ENCODE measurements at places on chromosomes 4 and X.
A peak's percentile ranks its signal among the peaks of the same experiment; 100 is the strongest.

GRCh38 chr4:108024878-108025165 lies 35.1 kb downstream of the HADH start:
- DNase-seq = no peak

GRCh38 chrX:107760304-107761077 lies 15.1 kb downstream of the TSC22D3 start:
- no peak for DNase-seq

- DNase-seq = peak; percentile 49
Observed at GRCh38 chr4:31366041-31366440, 645.9 kb downstream of the PCDH7 start.

- no peak for DNase-seq
Observed at GRCh38 chrX:38879631-38880220, 78.5 kb downstream of the MID1IP1 start.

DNA sequence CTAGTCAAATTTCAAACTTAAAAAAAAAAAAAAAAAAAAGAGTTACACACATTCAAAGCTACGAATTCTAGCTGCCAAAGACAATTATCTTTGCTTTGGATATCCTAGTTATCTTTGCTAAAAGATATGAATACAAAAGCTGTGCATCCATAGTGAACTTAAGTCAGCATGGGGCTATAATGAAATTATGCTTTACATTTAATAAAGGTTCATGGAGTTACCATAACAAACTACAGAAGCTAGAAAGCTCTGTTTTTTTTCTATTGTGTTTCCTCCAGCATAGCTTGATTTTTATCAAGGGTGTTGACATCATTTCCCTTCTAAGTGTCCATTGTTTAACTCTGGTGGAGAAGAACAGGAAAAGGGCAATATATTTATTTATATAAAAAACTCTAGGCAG lies 234.1 kb downstream of the ANKRD50 start:
- no peak for DNase-seq

Measured in fibroblast of skin of scalp (primary cell).